ENCODE measurements at places on chromosomes 7 and 10.

DNA sequence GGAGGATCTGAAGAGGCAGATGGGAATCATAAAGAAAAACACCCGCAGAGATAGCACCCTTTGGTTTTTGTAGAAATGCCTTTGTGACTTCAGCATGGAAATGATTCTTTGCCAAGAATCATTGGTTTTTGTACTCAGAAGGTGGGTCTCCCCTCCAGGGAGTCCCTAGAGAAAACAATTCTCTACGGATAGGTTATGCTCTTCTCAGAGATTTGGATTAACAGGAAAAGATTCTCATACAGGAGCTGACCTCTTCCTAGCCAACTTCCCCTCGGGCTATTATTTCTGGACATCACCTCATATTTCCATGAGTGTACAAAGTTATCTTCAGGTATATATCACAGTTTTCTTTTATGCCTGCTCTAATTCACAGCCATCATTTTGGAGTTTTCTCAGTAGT, 274.2 kb upstream of the HABP2 start:
- no peak for DNase-seq

DNA sequence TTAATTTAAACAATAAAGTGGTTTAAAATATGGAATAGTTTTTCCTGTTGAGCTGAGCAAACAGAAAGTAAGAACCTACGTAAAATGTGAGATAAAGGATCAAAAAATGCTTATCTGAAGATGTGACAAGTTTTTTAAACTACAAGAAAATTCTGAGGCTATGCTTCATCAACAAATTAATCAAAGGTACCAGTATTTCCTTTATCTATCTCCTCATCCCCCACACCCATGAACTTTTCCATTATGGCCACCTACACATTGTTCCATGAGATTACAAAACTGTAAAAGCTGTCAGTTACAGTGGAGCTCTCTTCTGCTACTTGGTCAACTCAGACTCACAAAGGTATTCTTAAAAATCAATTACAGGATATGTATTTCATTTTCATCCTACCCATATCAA, 77.4 kb downstream of the ARHGAP12 start:
- no peak for DNase-seq

GRCh38 chr10:77602231-77602912, 35.2 kb downstream of the KCNMA1 start:
- no peak for DNase-seq

- no peak for DNase-seq
Measured at GRCh38 chr7:77837275-77837674, 38.7 kb downstream of the PHTF2 start.

GRCh38 chr7:77685233-77685632, 11.0 kb upstream of the RSBN1L start:
- DNase-seq: no peak

GRCh38 chr10:31590023-31590800, 271.2 kb downstream of the ZEB1 start:
- DNase-seq: no peak

DNA sequence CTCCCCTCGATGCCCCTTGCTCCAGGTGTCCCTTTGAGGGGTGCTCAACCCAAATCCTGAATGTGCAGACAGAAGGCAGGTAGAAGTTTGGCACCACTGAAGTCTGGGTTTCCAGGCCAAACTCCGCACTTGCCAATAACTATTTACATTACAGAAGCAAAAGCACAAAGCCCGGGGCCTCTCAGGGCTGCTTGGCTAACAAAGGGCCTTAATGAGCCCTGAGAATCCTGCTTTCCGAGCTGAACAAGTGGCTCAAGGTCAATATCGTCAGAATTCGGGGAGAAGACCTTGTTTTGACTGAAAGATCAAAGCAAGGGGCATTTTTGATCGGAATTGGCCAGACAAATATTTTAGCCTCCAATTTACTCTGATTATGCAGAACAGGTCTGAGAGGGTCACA, 189.9 kb downstream of the HERPUD2 start:
- DNase-seq: no peak

GRCh38 chr10:121558238-121558637, 40.0 kb downstream of the FGFR2 start:
- DNase-seq: no peak

DNA sequence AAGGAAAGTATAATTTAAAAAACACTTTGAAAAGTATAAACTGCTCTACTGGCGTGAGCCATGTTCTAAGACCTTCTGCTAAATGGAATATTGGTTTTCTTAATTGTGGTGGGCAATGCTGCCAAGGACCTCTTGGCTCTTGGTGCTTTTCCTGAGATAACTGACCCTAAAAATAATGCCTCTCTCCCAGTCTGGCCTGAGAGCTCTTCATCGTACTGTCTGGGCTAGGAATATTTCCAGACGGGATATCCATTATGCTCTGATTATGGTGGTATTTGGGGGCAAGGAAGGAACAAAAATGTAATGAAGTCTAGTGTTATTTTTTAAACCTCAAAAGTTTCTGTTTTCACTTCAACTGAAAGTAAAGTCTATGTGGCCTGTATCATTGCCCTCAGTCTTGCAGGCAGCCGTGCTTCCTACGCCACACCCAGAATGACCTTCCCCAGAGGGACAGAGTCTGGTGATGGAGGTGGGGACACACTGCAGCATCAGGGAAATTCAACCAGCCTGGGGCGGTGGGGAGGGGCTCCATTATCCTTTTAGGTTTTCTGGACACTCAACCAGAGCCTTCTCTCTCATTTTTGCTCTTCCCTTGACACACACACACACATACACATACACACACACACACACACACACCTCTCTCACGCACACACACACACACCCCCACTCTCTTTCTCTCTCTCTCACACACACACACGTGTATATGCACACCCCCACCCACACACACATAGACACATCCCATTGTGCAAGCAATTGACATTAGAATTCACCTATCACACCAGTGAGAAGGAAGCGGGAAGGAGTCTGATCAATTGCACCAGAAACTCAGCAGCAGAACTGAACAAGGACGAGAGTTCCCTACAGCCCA, 99.6 kb downstream of the LRRC18 start:
- DNase-seq: no peak

DNA sequence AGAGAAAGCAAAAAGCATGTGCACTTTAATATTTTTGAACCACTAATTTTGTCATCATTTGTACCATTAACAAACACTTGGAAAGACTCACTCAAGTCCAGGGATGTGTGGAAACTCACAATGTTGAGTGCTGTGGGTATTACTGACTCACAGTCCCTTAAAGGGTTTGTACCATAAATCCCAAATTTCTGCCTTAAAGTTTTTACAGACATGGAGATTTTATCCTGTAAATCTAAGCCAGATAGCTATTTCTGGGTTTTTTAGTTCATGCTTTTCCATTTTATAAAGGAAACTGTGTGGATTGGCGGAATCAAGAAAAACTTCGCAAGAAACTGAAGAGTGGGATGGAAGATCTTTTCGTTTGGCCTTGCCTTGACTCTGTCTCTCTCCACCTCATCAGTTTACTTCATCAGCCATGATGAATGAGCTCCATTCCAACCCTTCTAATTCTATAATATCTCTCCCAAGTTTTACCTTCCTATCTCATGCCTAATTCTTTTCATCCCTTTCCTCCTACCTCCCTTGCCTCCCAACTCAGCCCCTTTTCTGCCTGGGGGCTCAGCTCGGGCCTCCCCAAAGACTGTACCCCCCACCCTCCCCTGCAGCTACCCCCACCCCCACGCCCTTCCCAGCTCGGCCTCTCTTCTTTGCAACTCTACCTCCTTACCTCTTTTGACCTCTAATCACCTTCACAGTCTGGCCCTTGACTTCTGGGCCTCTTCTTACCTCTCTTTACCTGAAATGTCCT, 218.5 kb upstream of the MKLN1 start:
- peak; percentile 34 for DNase-seq

- DNase-seq: no peak
Measured at GRCh38 chr10:15591431-15591830, 128.3 kb downstream of the ITGA8 start.

DNA sequence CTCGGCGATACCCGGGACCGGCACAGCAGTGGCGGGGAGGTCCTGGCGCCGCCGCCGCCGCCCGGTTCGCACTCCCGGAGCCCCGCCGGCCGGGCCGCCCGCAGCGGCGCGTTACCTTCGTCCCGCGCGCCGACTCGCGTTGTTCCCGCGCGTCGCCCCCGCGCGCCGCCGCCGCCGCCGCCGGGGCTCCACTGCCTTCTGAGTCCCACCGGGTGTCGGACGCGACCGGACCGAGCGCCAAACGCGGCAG, at the start of gene EZH2:
Gene EZH2, minus strand, starts transcription at position 243 of the 250 bp plus-strand sequence. CDS start 36,993 bp downstream, outside the sequence.
- DNase-seq: no peak

GRCh38 chr7:45118889-45119331, 7.4 kb upstream of the TBRG4 start:
- no peak for DNase-seq

DNA sequence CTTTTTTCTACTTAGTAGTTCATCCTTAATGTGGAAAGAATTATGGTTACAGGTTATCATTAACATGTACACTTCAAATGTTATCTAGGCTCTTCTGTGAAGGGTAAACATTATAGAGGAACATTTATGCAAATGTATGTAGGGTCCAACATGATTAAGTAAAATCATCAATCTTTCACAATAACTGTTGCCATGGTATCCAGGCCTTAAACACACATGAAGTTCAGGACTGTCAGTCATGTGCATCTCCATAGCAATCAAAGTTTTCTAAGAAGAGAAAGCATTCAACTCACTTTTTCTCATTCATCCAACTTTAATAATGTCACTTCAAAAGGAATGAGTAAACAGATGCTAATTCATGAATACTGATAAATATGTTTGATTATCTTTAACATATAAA, 83.6 kb downstream of the DNAJC1 start:
- no peak for DNase-seq

GRCh38 chr7:133040674-133041073, 41.2 kb downstream of the CHCHD3 start:
- DNase-seq: no peak

DNA sequence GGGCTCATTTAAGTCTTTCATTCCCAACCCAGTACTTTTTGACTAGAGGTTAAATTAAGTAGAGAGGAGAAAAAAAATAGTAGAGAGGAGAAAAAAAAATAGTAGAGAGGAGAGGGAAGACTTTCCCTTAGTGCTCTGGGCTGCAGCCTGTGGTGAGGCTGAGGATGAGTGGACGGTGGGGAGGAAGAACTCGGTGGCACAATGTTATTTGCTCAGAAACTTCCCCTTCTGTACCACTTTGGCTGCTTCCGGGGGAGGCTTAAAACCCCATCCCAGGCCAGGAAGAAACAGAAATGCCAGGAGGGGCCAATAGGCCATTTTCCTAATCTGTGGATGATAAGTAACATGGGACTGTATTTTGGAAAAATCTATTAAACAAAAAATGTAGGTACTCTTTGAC, 14.6 kb upstream of the MLXIPL start:
- DNase-seq: no peak

DNA sequence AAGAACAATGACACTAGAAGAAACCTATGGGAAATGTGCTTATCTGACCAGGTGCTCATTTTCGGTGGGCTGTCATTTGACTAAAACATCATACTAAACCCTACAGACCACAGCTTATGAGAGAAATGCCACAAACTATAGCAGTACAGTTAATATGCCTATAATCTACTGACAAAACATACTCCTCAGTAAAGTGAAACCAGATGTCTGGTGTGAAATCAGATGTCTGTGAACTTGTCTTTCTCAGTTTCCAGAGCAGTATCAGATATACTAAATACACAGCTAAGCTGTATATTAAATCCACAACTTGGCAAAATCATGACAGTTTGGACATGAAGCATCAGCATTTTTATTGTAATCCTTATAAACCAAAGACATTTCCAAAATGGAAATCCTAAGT, 3.3 kb downstream of the IMMP2L start:
- DNase-seq: no peak

- DNase-seq: no peak
Measured at GRCh38 chr7:17989546-17989945, 38.1 kb downstream of the PRPS1L1 start.

- no peak for DNase-seq
Measured at GRCh38 chr10:7161484-7162250, 249.2 kb downstream of the SFMBT2 start.

GRCh38 chr7:20316706-20317105, 14.0 kb upstream of the ITGB8 start:
- no peak for DNase-seq

- DNase-seq: no peak
Measured at GRCh38 chr10:14605231-14605925, 169.3 kb downstream of the FAM107B start.

- no peak for DNase-seq
Measured at GRCh38 chr10:132865171-132865631, 77.2 kb downstream of the CFAP46 start.

DNA sequence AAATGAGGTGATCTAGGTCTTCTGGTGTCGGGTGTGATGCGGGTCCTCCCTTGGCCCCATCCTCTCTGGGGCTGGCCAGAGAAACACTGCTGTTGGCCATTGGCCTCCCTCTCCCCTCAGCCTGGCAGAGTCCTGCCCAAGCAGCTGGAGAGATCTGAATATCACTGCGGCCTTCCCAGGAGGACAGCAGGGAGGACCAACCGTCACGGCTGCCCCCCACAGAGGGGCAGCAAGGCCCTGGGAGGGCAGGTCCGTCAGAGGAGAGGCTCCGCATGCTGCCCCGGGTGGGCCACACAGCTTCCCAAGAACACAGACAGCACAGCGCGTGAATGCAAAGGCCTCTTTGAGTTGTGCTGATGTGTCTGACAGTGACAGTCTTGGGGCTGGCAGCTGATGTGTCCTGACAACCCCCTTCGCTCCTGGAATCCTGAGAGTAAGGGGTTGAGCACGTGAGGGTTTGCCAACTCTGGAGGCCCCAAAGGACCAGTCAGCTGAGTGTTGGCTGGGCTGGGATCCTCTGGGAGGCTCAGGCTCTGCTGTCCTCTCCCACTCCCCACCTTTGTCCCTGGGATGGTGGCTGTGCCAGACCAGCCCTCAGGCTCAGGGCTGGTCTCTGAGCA, 132.5 kb upstream of the UNC5B start:
- DNase-seq: no peak

All from putamen (tissue), 1 donor.